ENCODE measurements at places on chromosomes 3 and 15. TPM values are rescaled to one million over a fixed set of nuclear protein-coding genes. Genes with fewer than 3 reads are reported as not detected.

The FBXW12 gene
- 0.68 TPM for total RNA-seq

- peak; percentile 27 for DNase-seq
Observed at GRCh38 chr15:88894348-88894818, 961 bp downstream of the HAPLN3 start.

GRCh38 chr3:141306922-141307321 is 61.4 kb upstream of the ZBTB38 start:
- DNase-seq = no peak

The UBE2E1 gene
- 174 TPM for total RNA-seq

GRCh38 chr15:101138913-101139880 is 112.7 kb downstream of the CHSY1 start:
- DNase-seq = no peak

The ADAMTSL3 gene
- 0.10 TPM for total RNA-seq

DNA sequence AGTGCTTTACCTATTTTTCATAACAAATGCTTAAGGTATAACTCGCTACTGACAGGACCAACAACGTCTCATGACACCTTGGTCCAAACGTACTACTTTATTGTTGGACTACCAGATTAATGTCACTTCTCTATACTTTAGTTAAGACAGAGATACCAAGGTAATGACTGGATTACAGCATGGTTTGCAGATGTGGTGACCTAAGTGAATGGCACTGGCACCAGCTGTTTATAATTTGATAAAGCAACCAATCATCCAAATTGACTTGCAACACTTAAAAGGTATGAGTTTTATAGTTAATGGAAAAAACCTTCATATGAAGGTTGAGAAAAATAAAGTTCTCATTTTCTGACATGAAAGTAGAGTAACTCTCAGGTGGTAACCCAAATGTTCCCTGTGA is 209.0 kb downstream of the NEK10 start:
- no peak for DNase-seq

The IGF2BP2 gene
- total RNA-seq = 40.1 TPM

- DNase-seq = no peak
Observed at GRCh38 chr3:50230104-50230793, 5.8 kb upstream of the GNAI2 start.

- no peak for DNase-seq
Observed at GRCh38 chr15:25725758-25726157, 137.4 kb downstream of the ATP10A start.

GRCh38 chr3:154970797-154971196 is 109.3 kb upstream of the MME start:
- no peak for DNase-seq

The COL7A1 gene
- 0.34 TPM for total RNA-seq

- DNase-seq = peak; percentile 86
Observed at GRCh38 chr3:189123595-189124387, 48.0 kb upstream of the TPRG1 start.

The REC114 gene
- not detected for total RNA-seq

- DNase-seq = no peak
Observed at GRCh38 chr15:39892418-39892817, 27.6 kb downstream of the GPR176 start.
